Lower lobe of right lung (tissue), 2 donors: ENCODE measurements at places on chromosomes 12 and 14. TPM values are rescaled to one million over a fixed set of nuclear protein-coding genes. Genes with fewer than 3 reads are reported as not detected.

GRCh38 chr12:65632131-65632855, 192.0 kb upstream of the HMGA2 start:
- no peaks in the 10 kb centered on the region for H3K27me3 ChIP-seq
- no peak for DNase-seq
- H3K4me3 ChIP-seq: no peak overlapping the region

DNA sequence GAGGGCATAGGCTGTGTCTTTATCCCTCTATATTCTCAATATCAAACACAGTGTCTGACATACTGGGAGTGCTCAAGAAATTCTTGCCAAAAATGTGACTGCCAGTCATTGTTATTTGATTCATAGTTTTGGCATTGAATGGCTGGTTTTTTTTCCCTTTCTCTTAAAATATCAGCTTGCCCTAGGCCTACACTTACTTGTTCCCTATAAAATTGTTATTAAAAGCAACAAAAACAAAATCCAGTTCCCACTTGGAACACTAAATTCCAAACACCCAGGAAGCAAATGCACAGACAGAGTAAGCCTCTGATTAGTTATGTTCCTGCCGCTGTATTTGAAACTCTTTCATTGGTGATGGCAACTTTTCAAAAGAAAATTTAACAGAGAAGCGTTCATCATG, 110.7 kb downstream of the WIF1 start:
- H3K27me3 ChIP-seq: no peaks in the 10 kb centered on the region
- DNase-seq: no peak
- H3K27ac ChIP-seq: no peak overlapping the region
- H3K4me1 ChIP-seq: no peaks in the 10 kb centered on the region
- no peak overlapping the region for H3K4me3 ChIP-seq
- no peaks in the 10 kb centered on the region for H3K36me3 ChIP-seq

GRCh38 chr14:91273885-91274273, 29.4 kb upstream of the GPR68 start:
- H3K27ac ChIP-seq: no peak overlapping the region
- no peak overlapping the region for H3K4me3 ChIP-seq
- peak; percentile 71 for DNase-seq
- peaks cover 11% of the 10 kb centered on the region for H3K4me1 ChIP-seq
- H3K27me3 ChIP-seq: no peaks in the 10 kb centered on the region

DNA sequence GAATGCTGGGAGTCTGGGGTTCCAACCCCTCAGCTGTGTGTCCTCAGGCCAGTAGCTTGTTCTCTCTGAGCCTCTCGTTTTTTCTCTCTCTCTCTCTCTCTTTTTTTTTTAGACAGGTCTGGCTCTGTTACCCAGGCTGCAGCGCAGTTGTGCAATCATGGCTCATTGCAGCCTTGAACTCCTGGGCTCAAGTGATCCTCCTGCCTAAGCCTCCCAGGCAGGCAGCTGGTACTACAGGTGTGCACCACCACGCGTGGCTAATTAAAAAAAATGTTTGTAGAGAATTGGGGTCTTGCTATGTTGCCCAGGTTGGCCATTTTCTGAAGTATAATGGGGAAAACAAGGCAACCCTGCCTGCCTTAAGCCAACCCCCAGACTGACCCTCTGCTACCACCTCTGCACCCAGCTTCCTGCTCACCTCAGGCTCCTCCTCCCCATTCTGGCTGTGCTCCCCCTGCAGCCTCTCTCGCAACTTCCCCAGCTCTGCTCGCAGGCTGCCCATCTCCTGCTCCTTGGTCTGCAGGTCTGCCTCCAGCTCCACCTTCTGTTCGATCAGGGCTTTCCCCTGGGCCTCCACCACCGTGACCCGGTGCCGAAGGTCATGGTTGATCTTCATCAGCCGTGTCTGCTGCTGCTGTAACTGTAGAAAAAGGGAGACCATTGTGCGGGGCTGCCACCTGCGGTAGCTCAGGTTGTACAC, 35.2 kb downstream of the RILPL1 start:
- peaks cover 34% of the 10 kb centered on the region for H3K36me3 ChIP-seq
- H3K4me1 ChIP-seq: no peaks in the 10 kb centered on the region
- no peak overlapping the region for H3K4me3 ChIP-seq
- no peak for DNase-seq

DNA sequence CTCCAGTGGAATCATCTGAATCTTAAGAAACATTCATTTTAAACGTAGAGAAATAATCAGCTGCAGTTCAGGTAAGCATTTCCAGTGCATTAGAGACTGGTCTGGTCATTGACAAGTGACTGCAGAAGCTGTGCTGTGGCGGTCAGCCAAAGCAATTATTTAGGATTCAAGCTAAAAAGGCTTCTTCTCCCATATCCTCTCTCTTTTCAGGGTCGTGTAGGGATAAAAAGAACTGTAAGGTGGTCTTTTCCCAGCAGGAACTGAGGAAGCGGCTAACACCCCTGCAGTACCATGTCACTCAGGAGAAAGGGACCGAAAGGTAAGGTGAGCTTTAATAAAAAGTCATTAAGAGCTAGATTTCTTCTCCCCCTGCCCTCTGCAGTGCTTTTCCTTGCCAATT, 48.1 kb downstream of the MSRB3 start:
- no peaks in the 10 kb centered on the region for H3K4me1 ChIP-seq
- no peaks in the 10 kb centered on the region for H3K27me3 ChIP-seq
- no peak for DNase-seq
- no peak overlapping the region for H3K4me3 ChIP-seq

- no peak overlapping the region for H3K27ac ChIP-seq
- H3K4me3 ChIP-seq: no peak overlapping the region
- H3K36me3 ChIP-seq: no peaks in the 10 kb centered on the region
- H3K27me3 ChIP-seq: no peaks in the 10 kb centered on the region
- no peak for DNase-seq
- H3K4me1 ChIP-seq: no peaks in the 10 kb centered on the region
These were observed 77.7 kb downstream of the ETNK1 start for GRCh38 chr12:22702690-22703089.

- peaks cover 54% of the 10 kb centered on the region for H3K36me3 ChIP-seq
- H3K27ac ChIP-seq: no peak overlapping the region
- no peak overlapping the region for H3K4me3 ChIP-seq
- H3K27me3 ChIP-seq: no peaks in the 10 kb centered on the region
- no peaks in the 10 kb centered on the region for H3K4me1 ChIP-seq
- no peak for DNase-seq
These were observed 45.1 kb upstream of the PRPF39 start for GRCh38 chr14:45038865-45039264.

- H3K4me3 ChIP-seq: peak overlapping the region; percentile 92
- H3K27me3 ChIP-seq: no peaks in the 10 kb centered on the region
- peak overlapping the region; percentile 97 for H3K27ac ChIP-seq
These were observed 1.0 kb upstream of the TBK1 start for GRCh38 chr12:64450711-64451486.

GRCh38 chr14:61322011-61322798, 826 bp downstream of the PRKCH start:
- DNase-seq: peak; percentile 81
- no peaks in the 10 kb centered on the region for H3K27me3 ChIP-seq
- H3K4me3 ChIP-seq: peak overlapping the region; percentile 79

GRCh38 chr12:45742590-45742989, 13.1 kb downstream of the ARID2 start:
- H3K27ac ChIP-seq: no peak overlapping the region
- no peaks in the 10 kb centered on the region for H3K36me3 ChIP-seq
- H3K27me3 ChIP-seq: no peaks in the 10 kb centered on the region
- peaks cover 4% of the 10 kb centered on the region for H3K4me1 ChIP-seq
- DNase-seq: no peak

DNA sequence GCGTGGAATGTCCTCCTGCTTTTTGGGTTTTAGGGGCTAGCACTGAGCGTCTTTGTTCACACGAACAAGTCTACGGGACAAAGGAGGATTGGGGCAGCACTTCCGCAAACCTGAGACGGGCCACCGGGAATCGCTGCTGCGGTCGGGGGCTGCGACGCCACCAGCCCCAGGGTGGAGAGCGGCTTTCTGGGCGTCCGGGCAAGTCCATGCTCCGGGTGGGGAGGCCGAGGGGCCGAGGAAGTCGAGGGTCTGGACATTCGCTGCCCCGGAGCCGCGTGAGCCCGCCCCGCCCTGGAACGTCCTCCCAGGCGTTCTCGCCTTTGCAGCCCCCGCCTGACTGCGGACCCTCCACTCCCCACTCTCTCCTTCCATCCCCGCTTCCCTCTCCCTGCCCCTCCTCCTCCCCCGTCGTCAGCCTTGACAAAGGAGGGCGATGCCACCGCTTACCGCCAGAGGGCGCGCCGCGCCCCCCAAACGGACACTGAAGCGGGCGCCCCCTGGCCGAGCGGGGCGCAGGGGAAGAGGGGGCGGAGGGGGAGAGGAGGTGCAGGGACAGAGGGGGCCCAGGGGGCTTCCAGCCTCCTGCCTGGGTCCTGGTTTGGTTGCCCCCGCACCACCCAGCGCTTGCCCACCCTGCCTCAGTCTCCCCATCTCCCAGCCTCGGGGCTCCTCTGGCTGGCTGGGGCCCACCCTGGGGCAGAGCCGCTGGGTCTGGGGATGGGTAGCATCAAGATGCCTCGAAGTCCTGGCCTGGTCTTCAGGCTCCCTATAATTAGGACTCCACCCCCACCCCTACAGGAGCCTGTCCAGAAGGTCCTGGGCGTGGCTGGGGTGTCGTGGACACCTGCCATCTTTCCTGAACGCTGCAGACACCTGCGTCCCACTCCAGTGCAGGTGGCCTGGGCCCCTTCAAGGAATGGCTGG, 39.1 kb upstream of the INF2 start:
- no peaks in the 10 kb centered on the region for H3K36me3 ChIP-seq
- DNase-seq: peak; percentile 69
- peak overlapping the region; percentile 47 for H3K4me3 ChIP-seq
- H3K4me1 ChIP-seq: peaks cover 7% of the 10 kb centered on the region
- H3K27me3 ChIP-seq: no peaks in the 10 kb centered on the region
- no peak overlapping the region for H3K27ac ChIP-seq

- peak overlapping the region; percentile 95 for H3K27ac ChIP-seq
- peak overlapping the region; percentile 91 for H3K4me3 ChIP-seq
- H3K4me1 ChIP-seq: peaks cover 69% of the 10 kb centered on the region
- no peaks in the 10 kb centered on the region for H3K27me3 ChIP-seq
These were observed 1.1 kb downstream of the KLHL28 start for GRCh38 chr14:44960646-44961045.

GRCh38 chr14:65959563-65960024, 526.6 kb upstream of the CCDC196 start:
- no peak overlapping the region for H3K27ac ChIP-seq
- no peaks in the 10 kb centered on the region for H3K4me1 ChIP-seq

DNA sequence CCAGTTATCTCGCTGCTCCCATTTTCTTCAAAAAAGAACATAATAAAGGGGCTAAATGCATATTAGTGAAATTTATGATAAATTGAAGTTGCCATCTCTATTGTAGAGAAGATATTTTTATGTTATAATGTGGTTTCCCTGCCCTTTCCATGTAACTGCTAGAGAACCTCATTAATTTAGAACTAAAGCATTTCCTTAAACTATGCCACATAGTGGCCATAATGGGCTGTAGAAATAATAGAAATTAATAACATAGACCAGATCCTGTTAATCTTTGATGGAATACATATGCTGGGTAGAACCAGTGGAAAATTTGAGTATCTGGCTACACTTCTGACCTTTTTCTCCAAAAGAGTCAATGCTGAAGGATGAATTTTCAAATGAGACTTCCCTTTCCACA, 376.7 kb downstream of the PDZRN4 start:
- H3K4me3 ChIP-seq: no peak overlapping the region
- H3K27me3 ChIP-seq: no peaks in the 10 kb centered on the region
- no peak overlapping the region for H3K27ac ChIP-seq
- H3K36me3 ChIP-seq: no peaks in the 10 kb centered on the region
- DNase-seq: no peak

GRCh38 chr14:69693801-69694729, 72.9 kb upstream of the SRSF5 start:
- H3K4me1 ChIP-seq: peaks cover 75% of the 10 kb centered on the region
- H3K4me3 ChIP-seq: no peak overlapping the region
- DNase-seq: no peak
- H3K27ac ChIP-seq: peak overlapping the region; percentile 74
- no peaks in the 10 kb centered on the region for H3K36me3 ChIP-seq

GRCh38 chr12:102167821-102168604, 29.6 kb downstream of the PMCH start:
- no peaks in the 10 kb centered on the region for H3K36me3 ChIP-seq
- no peaks in the 10 kb centered on the region for H3K27me3 ChIP-seq
- H3K27ac ChIP-seq: no peak overlapping the region
- no peak overlapping the region for H3K4me3 ChIP-seq
- no peaks in the 10 kb centered on the region for H3K4me1 ChIP-seq

DNA sequence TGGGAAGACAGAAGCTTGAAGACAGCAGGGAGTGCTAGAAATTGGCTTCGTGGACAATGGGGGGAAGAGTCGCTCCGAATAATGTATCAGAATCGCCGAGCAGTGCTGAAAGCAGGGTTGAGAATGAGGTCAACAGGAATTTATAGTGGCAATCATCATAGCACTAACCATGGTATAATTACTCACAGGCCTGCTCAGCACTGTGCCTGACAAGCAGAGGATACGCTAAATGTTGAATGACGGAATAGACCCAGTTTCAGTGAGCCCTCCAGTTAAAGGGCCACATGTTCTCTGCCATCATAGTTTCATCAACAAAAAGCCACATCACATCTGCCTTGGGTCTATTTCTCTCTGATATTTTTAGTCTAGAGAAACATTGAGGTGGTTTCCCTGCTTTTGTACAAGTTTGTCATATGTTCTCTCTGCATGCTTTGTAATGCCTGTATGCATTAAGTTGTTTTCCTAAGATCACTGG, 130.3 kb upstream of the EGLN3 start:
- no peak overlapping the region for H3K4me3 ChIP-seq
- H3K27ac ChIP-seq: no peak overlapping the region
- peaks cover 11% of the 10 kb centered on the region for H3K4me1 ChIP-seq

GRCh38 chr12:3042394-3042793, 34.8 kb upstream of the TSPAN9 start:
- peaks cover 29% of the 10 kb centered on the region for H3K36me3 ChIP-seq
- peaks cover 4% of the 10 kb centered on the region for H3K4me1 ChIP-seq
- DNase-seq: no peak
- no peak overlapping the region for H3K27ac ChIP-seq

DNA sequence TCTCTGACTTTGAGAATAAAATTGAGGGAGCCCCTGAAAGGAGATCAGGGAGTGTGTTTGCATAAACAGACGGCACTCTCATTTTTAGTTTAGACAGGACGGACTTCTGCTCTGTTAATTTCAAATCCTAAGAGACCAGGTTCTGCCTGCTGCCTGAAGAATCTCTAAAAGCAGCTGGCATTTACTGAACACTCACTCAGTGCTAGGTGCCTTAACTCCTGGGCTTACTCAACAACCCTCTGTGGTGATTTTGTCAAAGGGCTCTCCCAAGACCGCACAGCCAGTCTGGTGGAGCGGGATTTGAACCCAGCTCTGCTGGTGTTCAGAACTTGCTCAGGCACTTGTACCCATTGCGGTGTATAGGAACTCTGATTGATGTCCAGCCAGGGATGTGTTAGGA, 2.2 kb downstream of the ORAI1 start:
- peaks cover 74% of the 10 kb centered on the region for H3K4me1 ChIP-seq
- H3K4me3 ChIP-seq: peak overlapping the region; percentile 80
- no peaks in the 10 kb centered on the region for H3K27me3 ChIP-seq
- H3K27ac ChIP-seq: peak overlapping the region; percentile 91

WNT1 gene
- not detected for total RNA-seq

ALDH1L2 gene
- total RNA-seq: 9.7 TPM
